ENCODE measurements at places on chromosomes 12 and 14.

DNA sequence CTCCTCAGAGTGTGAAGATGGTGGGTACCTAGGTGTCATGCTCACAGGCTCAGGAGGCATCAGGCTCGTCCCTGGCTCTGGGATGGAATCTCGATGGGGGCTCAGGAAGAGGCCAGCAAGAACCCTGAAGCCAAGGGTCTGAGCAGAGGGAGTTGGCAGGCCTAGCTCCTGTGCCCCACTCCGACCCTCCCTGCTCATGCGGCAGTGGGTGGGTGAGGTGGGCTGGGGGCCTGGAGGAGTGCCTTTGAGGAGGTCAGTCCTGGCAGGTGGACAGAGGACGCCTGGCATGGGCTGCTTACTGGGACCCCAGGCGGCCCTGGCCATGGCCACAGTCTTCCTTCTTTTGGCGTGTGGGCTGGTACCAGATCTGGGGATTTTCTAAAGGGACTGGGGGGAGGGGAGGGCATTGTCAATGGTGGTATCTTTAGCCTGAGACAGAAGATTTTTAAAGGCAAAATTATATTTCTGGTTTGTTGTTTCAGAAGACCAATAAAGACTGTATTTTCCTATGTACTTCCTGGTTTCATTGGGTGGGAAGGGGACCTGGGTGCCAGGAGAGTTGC, 16.0 kb downstream of the LRTM2 start:
- DNase-seq, result no peak

DNA sequence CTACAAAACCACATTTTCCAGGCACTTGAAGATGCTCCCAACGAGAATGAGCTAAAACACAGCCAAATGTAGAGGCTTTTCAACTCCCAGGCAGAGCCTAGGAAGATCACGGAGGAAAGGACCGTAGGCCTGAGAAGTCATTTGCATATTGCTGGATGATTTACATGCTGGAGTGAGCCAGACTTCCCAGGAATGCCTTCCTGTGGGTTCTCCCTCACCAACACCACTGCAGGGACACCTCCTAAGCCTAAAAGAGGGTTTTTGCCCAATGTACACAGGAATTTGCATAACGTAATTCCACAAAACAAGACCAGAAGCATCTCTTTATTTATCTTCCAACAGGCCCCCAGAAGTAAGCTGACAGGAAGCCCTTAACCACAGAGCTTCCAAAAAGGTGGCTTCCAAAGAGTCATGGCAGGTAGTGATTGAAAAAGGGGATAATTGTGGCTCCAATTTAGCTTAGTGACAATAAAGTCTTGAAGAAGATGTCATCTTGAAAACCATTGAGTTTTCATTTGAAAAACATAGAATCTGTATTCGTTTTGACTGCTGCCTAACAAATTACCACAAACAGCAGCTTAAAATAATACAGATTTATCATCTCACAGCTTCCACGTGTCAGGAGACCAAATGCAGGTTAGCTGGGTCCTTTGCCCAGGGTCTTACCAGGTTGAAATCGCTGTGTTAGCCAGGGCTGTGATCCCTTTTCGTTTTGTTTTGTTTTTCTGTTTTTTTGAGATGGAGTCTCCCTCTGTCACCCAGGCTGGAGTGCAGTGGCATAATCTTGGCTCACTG, 116.2 kb downstream of the EGLN3 start:
- DNase-seq, result no peak

DNA sequence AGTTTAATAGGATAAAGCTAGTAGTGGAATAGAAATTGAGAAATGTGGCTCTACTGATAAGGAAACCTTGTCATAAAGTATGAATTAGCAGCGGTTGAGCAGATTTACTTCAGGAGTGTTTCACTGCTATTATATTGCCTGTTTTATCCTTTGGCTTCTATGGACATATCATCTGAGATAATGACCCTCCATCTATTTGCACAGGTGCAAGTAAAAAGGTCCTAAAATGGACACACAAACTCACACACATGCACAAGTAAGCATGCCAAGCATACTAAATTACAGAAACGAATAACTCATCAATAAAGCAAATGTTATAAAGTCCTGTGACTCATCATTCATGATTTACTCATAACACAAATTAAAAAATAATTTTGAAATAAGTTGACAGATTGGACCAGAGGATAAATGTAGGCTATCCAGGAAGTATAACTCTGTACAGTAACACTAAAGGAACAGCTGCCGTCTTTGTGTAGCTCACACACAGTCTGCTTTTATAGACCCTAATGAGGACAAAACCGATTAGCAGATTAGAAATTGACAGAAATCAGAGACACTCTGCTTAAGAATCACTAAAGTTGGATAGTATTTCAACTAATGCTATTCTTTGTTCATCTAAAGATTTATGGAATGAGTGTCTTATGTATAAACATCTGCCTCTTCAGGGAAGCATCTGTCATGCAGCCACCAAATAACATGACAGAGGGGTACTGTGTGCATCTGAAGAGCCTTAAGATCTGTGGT, 73.9 kb downstream of the SYT1 start:
- DNase-seq, result no peak

DNA sequence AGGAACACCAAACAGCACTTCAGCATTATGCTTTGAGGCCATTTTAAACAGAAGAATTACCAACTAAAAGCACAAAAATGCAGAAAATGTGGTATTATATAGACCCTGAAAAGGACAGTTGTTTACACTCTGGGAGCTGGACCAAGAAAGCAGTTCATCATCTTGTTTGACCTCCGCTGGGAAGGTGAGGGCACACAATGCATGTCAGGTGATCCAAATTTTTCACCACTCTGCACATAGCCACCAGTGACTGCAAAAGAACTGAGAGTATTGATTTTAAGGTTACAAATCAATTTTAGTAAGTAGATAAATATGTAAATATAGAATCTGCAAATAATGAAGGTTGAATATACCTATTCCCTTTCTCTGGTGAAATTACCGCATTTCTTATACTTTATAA, 119.6 kb downstream of the SLC16A7 start:
- DNase-seq, result no peak

GRCh38 chr14:23177181-23177580, 6.3 kb downstream of the SLC7A8 start:
- no peak for DNase-seq

DNA sequence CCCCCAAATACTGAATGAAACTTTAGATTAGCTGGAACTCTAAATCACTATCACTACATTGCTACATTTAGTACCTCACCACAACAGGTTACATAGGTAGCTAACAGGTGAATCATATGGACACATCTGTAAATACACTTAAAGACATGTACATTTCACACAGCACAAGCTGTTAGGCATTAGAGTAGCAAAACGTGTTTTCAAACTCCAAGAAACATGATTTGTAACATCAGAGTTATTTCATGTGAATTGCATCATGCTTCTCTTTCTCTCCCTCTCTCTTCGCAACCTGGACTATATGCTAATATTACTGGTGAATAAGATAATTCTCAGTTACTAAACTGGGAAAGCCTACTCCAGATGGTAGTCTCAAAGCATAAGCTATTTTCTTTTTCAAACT, 4.3 kb downstream of the SEL1L start:
- DNase-seq, result no peak

- DNase-seq, result no peak
Measured at GRCh38 chr12:19642345-19642744, 203.1 kb downstream of the AEBP2 start.

DNA sequence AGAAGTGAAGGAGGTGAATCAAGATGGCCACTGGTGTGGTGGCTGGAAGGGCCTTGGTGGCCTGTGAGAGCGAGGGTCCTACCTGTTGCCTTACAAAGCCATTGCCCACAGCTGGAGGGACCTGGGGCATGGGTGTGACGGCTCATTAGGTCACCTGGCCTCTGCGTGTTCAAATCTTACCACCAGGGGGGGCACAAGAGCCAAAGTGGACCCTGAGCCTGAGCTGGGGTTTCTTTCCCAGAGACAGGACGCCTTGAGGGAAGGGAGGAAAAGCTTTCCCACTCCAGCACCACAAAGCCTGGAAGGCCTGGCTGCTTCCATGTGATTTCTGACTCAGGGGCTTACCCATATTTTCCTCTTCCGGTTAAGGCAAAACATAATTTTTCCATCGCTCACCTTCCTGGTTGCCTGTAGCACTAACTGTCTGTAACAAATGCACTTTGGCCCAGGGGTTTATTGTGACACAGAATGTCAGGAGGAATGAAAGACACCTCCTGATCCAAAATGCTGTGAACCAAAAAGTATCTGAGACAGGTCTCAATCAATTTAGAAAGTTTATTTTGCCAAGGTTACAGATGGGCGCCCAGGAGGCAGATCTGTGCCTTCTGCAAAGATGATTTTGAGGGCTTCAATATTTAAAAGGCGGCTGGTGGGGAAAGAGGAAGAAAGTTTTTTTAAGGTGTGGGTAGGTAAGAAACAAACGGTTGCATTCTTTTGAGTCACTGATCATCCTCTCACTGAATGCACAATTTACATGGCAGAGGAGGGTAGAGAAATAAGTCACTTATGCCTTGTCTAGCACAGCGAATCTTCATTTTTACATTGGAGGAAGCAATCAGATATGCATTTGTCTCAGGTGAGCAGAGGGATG, 4.3 kb upstream of the CD9 start:
- peak; percentile 62 for DNase-seq

GRCh38 chr14:76720382-76720813, 40.9 kb upstream of the VASH1 start:
- DNase-seq, result no peak

DNA sequence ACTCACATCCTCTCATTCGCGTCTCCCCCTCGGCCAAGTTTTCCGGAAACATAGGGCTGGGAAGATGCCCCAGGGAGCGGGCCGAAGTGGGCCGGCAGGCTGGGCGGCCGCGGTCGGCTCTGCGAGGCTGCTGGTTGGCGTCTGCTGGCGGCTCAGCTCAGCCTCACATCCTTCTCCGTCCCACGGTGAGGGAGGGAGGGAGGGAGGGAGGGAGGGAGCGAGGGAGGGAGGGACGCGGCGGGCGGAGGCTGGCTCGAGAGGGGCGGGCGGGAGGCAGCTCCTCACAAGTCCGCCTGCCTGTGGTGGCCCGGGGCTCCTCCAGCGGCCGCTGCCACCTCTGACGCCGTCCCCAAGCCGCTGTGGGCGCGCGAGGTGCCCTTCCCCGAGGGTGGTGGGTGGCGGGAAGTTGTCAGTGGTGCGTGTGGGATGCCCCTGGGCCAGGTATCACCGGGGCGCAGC, 93.8 kb downstream of the RFLNA start:
- DNase-seq, result peak; percentile 36

- no peak for DNase-seq
Measured at GRCh38 chr14:101174522-101174838, 271.0 kb upstream of the RTL1 start.

DNA sequence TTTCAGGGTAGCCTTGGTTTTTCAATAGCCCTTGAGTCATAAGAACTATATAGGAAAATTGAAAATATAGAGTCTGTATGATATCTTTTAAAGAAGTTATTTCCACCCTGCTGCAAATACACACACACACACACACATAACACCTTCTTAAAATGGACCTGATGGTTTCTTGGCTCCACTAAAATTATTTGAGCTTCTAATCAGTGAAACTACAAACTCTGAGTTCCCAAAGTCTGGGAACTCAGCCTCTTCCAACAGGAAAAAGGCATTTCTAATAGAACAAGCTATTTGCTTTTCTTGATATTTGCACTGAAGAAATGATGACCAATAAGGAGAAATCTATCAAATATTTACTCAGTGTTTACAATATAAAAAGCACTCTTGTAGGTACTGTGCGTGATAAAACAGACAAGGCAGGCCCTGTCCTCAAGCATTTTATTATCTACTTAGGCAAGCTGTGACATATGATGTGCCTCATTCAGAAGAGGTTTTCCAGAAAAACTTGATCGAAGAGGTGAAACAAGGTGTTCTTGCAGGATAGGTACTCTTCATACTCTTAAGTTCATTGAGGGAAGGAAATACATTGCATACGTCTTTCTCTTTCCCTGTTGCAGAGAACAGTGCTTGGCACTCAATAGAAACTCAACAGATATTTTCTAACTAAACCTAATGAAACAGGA, 88.6 kb downstream of the MGST1 start:
- no peak for DNase-seq

- DNase-seq, result no peak
Measured at GRCh38 chr12:121439715-121440114, 39.8 kb downstream of the RNF34 start.

- no peak for DNase-seq
Measured at GRCh38 chr14:77822741-77823140, 22.8 kb downstream of the ADCK1 start.

- DNase-seq, result no peak
Measured at GRCh38 chr14:99790201-99790977, 2.8 kb upstream of the EML1 start.

All from activated T-cell treated with anti-CD3 and anti-CD28 coated beads for 48 hours (primary cell).